Anterior cingulate cortex (tissue), 58 donors: ENCODE measurements at places on chromosomes 12 and 14.
A peak's percentile ranks its signal among the peaks of the same experiment; 100 is the strongest.

GRCh38 chr14:52355526-52355925 lies 41.4 kb downstream of the PTGER2 start:
- no peak for DNase-seq

- no peak for DNase-seq
These were observed 1882.8 kb upstream of the SEL1L start for GRCh38 chr14:83416476-83416875.

- no peak for DNase-seq
These were observed 101.9 kb upstream of the RTL1 start for GRCh38 chr14:101005447-101005846.

- DNase-seq = no peak
These were observed 247.2 kb upstream of the CCDC196 start for GRCh38 chr14:66238969-66239368.

DNA sequence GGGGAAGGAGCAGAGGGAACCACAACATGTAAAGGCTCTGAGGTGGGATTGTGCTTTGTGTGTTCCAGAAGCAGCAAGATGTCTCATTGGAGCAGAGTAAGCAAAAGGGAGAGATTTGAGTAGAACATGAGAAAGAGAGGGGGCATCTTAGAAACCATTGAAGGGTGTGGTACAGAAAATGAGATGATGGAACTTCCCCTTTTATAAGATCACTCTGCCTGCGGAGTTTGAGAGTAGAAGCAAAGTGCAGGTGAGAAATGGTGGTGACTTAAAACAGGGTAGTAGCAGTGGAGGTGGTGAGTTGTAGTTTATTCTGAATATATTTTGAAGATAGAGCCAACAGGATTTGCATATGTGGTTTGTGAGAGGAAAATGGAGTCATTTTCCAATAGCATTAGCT lies 56.0 kb downstream of the FBXO34 start:
- no peak for DNase-seq

DNA sequence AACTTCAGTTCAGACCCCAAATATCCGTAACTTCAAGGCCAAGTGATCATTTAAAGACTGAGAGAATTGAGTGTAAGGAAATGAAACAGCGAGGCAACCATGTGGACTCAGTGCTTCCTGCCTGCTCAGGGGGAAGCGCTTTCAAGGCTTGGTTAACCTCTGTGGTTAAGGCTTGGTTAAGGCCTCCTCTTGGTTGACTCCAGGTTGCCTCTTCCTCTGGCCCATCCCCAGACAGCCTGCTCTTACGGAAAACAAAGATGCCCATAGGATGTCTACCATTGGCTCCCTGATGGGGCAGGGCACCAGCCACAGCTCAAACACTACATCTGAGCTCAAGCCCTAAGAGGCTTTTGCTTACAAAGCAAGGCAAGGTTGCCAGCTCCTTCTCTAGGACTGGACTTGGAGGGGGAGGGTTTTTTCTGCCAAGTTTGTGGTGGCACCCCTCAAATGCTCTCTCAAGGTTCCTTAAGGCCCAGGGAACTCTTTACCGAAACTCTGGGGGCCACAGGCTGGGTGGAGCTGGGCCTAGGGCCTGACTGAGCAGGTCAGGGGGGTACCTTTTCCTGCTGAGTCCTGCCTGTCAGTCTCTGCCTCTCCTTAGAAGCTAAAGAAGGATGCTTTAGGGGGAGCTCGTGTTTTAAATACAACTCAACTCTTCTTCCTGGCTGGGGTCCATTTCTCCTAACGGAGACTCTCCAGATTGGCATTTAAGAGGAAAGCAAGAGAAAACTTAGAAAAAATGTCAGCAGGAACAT lies 13.7 kb downstream of the COL2A1 start:
- no peak for DNase-seq

DNA sequence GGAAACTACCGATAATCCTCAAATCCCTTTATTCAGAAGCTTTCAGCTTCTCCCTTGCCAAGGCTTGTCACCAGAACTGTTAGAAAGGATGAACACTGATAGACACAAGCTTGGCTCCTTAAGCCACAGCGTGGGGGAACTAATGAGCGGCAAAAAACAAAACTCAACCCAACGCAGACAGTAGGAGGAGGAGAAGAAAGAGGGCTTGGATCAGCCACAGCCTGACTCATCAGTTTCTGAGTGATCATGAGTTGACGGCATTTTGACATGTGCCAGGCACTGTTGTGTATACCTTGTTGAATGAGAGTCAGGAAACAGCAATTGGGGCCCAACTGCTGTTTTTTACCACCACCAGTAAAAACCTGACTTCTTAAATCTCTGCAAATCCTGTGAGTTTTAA lies 23.7 kb downstream of the PLXNC1 start:
- peak; percentile 8 for DNase-seq

GRCh38 chr14:93520053-93520607 lies 89.4 kb downstream of the UNC79 start:
- DNase-seq = no peak

DNA sequence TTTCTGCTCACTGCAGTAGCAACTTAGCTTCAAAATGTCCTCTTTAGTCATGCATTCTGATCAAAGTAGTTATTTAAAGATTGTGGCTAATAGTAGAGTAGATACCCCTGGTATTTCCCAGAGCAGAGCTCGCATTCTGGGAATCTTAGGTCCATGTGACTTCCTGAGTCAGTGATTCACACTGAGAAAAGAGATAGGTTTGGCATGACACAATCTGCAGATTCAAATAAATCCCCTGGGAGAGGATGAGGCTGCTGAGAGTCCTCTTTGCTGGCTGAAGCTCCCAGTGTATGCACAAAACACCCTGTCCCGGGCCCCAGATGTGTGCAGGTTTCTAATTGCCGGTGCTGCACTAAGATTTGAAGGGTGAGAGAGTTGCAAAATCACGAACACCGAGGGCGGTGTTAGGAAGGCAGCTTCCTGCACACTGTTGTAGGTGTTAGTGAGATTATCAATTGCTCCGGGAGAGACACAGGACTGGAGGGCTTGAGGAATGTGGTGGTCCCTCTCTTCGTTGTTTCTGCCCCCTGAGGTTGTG lies 233.2 kb downstream of the NRXN3 start:
- no peak for DNase-seq

DNA sequence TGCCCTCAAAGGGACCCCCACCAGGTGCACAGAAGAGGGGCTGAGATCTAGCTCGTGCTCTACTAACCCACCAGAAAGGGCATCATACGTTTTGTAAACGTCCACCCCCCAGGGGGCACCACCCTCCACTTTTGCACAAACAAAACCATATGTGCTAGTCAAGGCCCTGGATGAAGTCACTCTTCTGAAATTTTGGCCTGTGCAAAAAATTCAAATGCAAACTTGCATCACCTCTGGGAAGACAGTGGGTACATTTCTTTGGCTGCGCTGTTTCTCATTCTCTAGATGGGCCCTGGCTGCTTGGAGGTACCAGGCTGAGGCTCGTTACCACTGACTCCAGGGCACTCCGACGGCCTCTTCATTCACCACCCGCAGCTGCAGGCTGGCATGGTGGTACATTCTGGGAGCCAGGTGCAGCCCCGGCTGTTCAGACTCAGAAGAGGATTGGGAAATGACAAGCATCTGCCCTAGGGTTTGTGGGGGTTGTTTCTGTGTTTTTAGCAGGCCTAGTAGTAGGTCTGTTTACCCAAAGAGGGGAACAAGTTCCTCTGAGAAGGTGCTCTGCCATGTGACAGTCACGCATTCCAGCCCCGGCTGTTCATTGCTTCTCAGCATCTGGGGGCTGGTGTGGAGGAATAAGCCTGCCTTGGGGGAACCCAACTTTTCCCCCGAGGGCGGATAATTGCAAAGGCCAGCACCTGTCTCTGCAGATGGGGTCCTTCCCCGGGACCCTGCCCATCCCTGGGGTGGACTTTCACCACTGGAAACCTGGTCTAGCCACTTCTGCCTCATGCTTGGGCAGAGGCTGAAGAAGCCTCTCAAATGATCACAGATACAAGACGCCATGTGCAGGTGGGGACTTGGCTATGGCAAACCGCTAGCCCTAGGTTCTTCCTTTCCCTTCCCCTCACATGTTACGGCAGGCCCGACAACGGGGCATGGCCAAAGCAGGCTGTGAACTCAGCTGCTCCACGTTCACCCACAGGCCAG lies 147.6 kb downstream of the DPF3 start:
- DNase-seq = no peak

- DNase-seq = no peak
These were observed 36.9 kb downstream of the ZFC3H1 start for GRCh38 chr12:71626768-71627167.

- peak; percentile 10 for DNase-seq
These were observed 21.1 kb upstream of the LGALS3 start for GRCh38 chr14:55107766-55108554.

- no peak for DNase-seq
These were observed 34.1 kb upstream of the ITPR2 start for GRCh38 chr12:26867080-26867479.

DNA sequence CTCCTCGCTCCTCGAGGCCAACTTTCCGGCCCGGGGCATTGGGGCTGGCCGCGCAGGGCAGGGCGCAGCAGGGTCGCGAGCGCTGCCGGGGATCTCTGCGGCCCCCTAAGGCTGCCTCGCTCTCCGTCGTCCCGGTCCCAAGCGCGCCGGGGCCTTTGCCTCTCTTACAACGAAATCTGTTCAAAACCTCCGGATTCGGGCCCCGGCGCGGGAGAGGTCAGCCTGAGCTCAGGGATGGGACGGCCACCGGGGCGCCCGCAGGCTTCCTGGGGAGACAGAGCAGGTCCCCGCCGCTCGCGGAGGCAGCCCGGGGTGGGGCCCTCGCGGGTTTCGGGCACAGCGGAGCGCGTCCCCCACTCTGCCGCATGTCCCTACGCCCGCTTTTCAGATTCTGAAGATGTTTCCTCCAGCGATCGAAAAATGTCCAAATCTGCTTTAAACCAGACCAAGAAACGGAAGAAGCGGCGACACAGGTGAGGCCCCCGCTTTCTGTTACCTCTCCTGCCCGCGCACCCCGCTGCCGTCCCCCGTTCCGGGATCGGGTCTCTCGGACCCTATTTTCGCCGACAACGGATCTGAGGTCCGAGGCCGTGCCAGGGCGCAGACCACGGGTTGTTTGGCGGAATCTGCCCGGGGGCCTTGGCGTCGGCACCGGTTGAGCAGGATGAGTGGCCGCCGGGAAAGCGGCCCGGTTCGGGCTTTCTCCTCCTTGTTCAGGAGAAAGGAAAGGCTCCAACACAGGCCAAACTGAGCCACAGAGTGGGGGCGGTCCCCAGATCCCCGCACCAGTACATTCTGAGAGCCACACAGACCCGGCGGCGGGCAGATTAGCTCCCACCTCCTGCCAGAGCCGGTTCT lies 1.8 kb downstream of the VSX2 start:
- DNase-seq = no peak

DNA sequence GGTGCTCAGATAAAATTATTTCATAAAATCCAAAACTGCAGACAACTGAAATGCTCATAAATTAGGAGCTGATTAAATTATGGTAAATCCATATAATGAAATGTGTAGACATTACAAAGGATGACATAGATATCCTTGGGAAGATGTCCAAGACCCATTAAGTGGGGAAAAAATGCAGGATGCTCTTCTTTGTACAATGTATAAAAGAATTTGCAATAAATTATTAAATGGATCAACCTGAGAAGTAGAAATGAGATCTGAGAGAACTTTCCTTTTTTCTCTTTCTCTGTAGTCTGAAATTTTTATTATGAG lies 336.4 kb upstream of the E2F7 start:
- no peak for DNase-seq

DNA sequence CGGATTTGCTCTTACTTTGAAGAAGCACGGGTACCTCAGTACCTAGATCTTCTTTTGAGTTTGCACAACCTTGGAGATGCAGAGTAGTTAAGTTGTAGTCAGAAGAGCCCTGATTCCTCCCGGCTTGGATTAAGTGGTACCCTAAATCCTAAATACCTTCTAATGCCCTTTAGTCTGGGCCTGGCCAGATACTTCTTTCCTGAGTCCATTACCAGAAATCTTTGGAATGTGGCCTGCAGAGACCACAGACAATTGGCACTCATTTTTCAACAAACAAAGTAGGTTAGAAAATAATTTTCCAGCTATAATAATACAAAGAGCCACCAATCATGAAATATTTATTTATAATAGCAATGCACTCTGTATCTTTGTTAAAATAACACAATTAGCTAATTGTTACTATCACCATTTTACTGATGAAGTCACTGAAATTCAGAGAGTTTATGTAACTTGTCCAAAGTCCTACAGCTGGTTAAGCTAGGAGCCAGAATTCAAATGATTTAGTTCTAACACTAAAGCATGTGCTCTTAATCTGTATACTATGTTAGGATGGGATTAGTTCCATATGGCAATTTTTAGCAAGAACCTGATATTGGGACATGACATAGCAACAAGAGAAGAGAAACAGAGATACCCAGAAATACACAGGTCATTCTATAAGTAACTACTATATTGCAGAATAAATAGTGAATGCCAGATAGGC lies 132.1 kb upstream of the PDZRN4 start:
- no peak for DNase-seq

DNA sequence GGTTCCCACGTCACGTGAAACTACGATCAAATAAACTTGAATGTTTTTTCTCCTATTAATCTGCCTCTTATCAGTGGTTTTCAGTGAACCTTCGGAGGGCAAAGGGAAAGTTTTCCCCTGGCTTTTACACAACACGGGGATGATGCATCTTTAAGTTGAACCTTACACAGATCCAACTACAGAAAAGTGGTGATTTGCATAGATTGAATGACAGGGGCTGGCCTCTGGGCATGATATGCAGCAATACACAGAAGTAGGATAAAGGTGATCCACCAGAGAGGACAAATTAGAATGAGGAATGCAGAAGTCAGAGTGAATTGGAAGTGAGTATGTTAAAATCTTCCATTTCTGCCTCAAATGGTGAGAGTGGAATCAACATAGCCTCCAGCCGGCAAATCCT lies 11.6 kb downstream of the GSG1 start:
- no peak for DNase-seq

DNA sequence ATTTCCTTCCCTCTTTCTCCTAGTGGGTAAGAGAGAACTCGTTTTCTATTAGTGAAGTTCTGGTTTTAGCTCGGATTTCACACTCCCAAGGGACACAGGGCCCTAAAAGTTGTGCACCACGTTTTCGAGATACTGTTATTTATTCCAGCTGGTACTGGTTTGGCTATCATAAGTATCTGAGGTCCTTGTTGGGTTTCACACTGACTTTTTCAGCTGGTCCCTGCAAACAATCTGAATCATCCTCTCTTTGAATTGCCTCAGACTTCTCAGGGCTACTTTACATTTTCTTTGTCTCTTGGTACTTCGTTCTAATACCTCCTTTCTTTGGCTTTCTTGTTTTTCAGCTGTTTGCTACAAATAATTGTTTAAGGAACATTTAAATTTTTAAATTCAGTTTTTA lies 75.7 kb downstream of the SCN8A start:
- DNase-seq = no peak

GRCh38 chr14:64720131-64720576 lies 15.9 kb downstream of the PLEKHG3 start:
- DNase-seq = no peak

- DNase-seq = no peak
These were observed 836 bp downstream of the EVL start for GRCh38 chr14:100065942-100066574.

- DNase-seq = no peak
These were observed 135.6 kb upstream of the PTPRB start for GRCh38 chr12:70772836-70773235.

DNA sequence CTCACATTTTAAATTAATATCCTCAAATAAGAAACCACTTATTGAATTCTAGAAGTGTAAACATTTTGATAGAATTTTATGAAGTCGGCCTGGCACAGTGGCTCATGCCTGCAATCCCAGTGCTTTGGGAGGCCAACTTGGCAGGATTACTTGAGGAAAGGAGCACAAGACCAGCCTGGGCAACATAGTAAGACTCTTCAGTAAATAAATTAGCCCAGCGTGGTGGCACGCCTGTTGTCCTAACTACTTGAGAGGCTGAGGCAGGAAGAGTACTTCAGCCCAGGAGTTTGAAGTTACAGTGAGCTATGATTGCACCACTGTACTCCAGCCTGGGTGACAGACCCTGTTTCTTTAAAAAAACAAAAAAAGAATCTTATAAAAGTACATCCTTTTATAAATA lies 8.9 kb upstream of the ZNF410 start:
- no peak for DNase-seq
